Stimulated activated CD4-positive, alpha-beta T cell treated with anti-CD3 and anti-CD28 coated beads, TNF-alpha, amount 100 ng/mL, for 1 hour (primary cell): ENCODE measurements at places on chromosomes 11 and 22.

- DNase-seq, result no peak
Observed at GRCh38 chr11:134149371-134149770, 74.4 kb downstream of the NCAPD3 start.

GRCh38 chr11:19283991-19284390, 43.2 kb upstream of the E2F8 start:
- no peak for DNase-seq

DNA sequence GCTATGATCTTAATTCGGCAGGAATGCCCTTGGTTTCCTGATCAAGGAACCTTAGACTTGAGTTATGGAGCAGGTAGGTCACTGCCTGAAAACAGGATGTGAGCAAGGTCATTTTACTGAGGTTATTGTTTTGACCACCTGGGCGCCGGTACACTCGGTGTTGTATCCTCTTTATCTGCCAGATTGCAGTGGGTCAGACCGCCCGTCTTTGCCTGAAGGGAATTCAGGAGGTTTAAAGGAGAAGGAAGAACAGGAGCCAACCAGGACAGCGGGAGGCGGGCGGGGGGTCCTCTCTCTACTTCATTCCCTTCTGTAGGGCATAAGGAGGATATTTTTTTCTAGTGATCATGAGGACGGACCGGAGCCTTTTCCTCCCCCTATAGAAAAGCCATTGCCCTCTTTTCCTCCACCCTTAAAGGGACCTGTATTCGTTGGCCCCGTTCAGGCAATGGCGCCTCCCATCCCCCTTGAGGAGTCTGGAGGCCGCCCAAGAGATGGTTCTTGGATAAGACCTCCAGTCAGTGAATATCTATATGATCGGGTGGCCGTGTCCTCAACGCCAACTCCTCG, 649 bp downstream of the MS4A15 start:
- no peak for DNase-seq

- no peak for DNase-seq
Observed at GRCh38 chr11:62004473-62004872, 37.0 kb upstream of the FTH1 start.
